ENCODE measurements at places on chromosomes 16 and 17.

- DNase-seq: no peak
These were observed 6.9 kb downstream of the TSC2 start for GRCh38 chr16:2054543-2055245.

- DNase-seq: no peak
These were observed 32.6 kb downstream of the MED13 start for GRCh38 chr17:62032480-62032879.

GRCh38 chr16:56372013-56372634, 53.2 kb downstream of the AMFR start:
- DNase-seq: peak; percentile 14

GRCh38 chr16:77679391-77679790, 42.9 kb upstream of the NUDT7 start:
- DNase-seq: no peak

- no peak for DNase-seq
These were observed 253.3 kb downstream of the SLC39A11 start for GRCh38 chr17:72839131-72839725.

DNA sequence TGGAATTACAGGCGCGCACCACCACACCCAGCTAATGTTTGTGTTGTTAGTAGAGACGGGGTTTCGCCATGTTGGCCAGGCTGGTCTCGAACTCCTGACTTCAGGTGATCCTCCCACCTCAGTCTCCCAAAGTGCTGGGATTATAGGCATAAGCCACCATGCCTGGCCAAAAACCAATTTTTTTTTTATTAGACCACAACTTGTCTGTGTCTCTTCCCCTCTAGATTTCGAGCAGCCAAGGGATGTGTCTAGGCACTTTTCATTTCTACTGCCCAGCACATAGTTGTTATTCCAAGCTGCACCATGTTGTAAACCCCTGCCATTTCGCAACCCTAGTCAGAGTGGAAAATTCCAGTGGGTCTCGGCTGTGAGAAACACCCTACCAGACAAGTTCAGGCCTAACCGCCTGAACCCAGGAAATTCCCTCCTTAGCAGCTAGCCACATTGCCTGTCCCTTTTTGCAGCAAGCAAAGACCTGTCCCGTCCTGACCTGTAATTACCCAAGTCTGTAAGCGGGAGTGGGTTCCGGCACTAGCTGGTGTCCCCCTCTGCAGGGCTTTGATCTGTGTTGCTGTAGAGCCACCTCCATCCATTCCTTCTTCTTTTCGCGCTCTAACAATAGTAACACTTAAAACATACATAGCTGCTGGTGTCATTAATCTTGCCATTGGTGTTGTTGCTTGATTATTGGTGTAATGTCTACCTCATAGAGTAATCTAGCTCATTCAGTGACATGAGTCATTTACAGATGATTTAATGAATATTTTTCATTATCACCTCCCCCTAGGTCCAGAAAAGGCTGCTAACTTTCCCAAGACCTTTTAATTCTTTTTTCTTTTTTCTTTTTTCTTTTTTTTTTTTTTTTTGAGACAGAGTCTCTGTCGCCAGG, 77.3 kb upstream of the ATF7IP2 start:
- no peak for DNase-seq

GRCh38 chr17:45686250-45686649, 97.9 kb upstream of the CRHR1 start:
- DNase-seq: no peak

DNA sequence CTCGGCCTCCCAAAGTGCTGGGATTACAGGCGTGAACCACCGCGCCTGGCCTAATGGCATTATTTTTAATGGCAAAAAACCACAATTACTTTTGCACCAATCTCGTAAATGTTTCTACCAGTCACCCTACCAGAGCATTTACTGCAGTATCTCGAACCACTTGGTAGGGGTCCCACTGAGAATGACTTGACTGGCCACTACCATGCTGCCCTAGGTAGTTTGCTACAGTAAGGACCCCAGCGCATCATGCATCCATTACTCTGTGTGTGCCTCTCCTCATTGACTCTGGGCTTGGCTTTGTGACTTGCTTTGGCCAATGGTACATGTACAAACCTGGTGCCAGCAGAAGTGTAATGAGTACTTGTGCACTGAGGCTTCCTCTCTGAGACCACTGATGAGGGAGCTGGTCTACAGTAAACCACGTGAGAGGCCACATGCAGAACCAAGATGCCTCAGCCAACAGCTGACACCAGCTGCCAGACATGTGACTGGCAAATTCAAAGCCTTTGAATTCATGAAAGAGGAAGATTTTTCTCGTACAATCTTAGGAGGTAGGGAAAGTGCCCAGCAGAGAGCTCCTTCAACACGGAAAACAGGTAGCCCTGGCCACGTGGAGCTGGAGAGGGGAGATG, 421.7 kb upstream of the C16orf82 start:
- no peak for DNase-seq

DNA sequence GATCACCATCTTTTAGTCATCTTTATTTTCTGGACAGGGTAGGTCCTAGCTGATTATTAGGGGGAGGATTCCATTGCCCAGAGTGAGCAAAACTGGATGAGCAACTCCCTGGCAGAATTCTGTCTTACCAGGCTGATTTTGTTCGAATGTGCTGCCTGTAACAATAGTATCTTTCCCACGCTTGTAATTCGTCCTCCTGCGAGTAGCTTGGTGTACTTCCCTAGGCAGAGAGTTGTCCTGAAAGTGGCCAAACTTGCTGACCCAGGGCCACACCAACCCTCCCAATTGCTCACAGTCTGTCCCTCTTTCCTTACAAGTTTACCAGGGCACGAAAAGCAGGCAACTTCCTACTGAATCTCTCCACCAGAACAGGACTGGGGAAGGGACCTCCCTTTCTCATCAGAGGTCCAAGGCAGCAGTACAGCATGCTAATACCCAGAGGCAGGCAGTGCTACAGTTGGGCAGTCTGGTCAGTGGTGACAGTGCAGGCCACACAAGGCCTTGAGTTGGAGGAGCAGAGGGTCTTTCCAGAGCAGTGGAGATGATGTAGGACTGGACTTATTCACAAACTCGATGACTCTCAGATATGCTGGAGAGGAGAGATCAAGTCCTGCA, 67.8 kb upstream of the NLK start:
- no peak for DNase-seq

- no peak for DNase-seq
These were observed 40.6 kb upstream of the HAS3 start for GRCh38 chr16:69064764-69065313.

GRCh38 chr17:42018339-42018738, 1.1 kb upstream of the DNAJC7 start:
- DNase-seq: no peak

GRCh38 chr17:66277191-66277590, 25.2 kb upstream of the PRKCA start:
- no peak for DNase-seq

- no peak for DNase-seq
These were observed 151.6 kb downstream of the SOCS1 start for GRCh38 chr16:11104168-11105037.

DNA sequence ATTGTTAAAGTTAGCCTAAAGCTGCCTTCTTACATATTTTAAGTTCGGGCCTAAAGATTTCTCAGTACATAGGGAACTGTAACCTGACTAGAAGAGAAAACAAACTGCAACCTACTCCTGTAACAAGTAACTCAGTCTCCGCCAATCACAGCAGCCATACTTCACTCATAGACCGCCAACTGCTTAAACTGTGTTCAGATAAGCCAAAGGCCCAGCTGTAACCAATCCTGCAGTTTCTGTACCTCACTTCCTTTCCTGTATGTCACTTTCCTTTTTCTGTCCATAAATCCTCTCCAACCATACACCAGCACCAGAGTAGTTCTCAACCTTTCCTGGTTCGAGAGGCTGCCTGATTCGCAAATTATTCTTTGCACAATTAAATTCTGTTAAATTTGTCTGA, 41.5 kb downstream of the GLG1 start:
- no peak for DNase-seq

All from CD4-positive, alpha-beta T cell treated with Interleukin-6 for 4 hours (primary cell).